ENCODE measurements at places on chromosomes 5 and 9.

DNA sequence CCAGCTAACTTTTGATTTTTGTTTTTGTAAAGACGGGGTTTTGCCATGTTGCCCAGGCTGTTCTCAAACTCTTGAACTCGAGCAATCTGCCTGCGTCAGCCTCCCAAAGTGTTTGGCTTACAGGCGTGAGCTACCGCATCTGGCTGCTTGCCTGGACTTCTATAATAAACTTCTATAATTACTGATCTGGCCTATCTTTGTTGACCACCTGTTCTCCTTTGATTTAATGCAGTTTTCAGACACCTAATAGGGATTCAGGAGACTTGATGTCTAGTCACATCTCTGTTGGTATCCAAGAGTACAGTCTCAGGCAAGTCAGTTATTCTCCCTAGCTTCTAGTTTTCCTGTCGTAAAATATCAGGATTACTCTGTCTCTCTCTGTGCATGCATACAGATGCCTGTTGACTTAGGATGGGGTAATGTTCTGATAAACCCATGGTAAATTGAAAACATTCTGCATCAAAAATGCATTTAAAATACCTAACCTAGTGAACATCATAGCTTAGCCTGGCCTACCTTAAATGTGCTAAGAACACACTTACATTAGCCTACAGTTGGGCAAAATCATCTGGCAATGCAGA is 51.5 kb upstream of the NR3C1 start:
- no peak for DNase-seq

GRCh38 chr5:160039810-160040470 is 31.0 kb downstream of the TTC1 start:
- no peak for DNase-seq

GRCh38 chr5:130141659-130142320 is 237.5 kb downstream of the CHSY3 start:
- DNase-seq = no peak

DNA sequence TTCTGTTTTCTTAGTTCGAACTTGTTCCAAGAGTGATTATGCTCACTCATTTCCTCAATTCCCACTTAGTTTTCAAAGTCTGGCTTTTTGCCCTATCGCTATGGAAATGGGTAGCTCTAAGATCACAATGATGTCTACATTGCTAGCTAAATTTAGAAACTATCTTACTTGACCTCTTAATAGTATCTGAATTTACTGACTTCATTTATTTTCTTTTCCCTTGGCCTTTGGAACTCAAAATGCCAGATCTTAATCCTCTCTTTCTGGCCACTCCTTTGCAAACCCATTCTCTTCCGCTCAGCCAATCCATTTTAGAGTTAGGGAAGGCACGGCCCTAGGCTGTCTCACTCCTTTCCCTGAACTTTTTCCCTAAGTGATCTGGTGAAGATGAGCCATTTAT is 137.0 kb downstream of the FER start:
- no peak for DNase-seq

- DNase-seq = no peak
Observed at GRCh38 chr5:51326844-51327243, 56.4 kb upstream of the ISL1 start.

GRCh38 chr9:130359819-130360218 is 84.9 kb upstream of the ASS1 start:
- DNase-seq = no peak

DNA sequence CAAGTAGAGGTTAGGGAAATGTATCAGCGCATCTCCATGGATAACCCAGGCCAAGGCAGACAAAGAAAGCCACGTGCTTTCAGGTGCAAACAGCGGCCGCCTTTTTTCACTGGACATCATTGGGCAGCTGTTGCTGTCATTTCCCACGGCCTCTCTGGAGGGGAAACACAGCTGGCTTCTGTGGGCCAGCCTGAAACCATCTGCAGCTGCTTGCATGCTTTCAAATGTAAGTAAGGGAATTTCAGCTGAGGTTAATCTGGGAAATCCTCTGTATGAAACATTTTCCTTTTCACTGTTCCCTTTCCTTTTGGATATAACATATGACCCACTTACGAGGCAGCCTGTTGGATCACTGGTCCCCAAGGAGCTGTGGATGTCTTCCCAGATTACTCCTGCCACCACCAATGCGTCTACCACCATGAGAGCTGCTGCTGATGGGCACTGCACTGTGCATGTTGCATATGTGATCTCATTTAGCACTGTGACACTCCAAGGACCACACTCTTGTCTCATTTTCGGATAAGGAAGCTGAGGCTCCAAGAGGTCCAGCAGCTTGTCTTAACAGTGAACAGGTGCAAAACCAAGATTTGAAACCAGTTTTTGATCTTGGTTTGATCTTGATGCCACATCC is 106.3 kb downstream of the C9orf152 start:
- no peak for DNase-seq

DNA sequence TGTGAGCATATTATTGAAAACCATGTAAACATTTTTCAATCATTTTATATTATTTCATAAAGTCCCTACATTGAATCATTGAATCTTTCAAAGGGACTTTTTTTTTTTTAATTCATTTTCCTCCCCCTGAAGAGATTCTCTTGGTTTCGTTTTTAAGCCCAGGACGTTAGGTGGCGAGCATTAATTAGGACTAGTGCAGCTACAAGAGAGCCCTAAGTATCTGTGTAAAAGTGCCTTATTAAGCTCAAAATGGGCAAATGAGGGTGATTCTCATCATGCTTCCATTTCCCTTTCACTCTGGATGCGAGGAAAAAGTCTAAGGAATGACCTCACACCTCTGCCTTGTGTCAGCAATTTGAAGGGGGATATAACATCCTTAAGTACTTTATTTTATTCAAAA is 517.9 kb upstream of the ITGA1 start:
- no peak for DNase-seq

- no peak for DNase-seq
Observed at GRCh38 chr9:133200631-133201030, 8.4 kb downstream of the OBP2B start.

GRCh38 chr9:136701668-136702053 is 10.7 kb upstream of the DIPK1B start:
- DNase-seq = no peak

- peak; percentile 10 for DNase-seq
Observed at GRCh38 chr9:121640076-121640475, 11.4 kb upstream of the DAB2IP start.

DNA sequence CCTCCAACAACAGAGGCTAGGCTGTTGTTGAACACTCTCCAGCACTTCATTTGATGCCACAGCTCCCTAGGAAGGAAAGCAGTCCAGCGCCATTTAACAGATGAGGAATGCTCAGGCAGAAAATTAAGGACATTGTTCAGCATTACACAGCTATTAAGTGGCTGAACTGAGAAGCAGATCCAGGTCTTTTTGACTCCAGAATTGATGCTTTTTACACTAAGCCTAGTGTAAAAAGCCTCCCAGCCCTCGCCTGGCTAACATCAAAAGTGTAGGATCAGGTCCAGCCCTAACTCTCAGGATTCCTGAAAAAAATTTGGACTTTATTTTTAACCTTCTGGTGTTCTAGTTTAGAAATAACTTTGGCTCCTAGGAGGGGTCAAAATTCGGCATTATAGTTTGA is 106.4 kb upstream of the SMC5 start:
- no peak for DNase-seq

GRCh38 chr5:52789851-52790250 is 2.1 kb downstream of the ITGA1 start:
- DNase-seq = no peak

GRCh38 chr5:132458226-132458560 is 32.4 kb downstream of the IRF1 start:
- no peak for DNase-seq

GRCh38 chr9:85528142-85528541 is 213.6 kb downstream of the AGTPBP1 start:
- DNase-seq = no peak

GRCh38 chr9:120783602-120784047 is 9.6 kb downstream of the FBXW2 start:
- no peak for DNase-seq

DNA sequence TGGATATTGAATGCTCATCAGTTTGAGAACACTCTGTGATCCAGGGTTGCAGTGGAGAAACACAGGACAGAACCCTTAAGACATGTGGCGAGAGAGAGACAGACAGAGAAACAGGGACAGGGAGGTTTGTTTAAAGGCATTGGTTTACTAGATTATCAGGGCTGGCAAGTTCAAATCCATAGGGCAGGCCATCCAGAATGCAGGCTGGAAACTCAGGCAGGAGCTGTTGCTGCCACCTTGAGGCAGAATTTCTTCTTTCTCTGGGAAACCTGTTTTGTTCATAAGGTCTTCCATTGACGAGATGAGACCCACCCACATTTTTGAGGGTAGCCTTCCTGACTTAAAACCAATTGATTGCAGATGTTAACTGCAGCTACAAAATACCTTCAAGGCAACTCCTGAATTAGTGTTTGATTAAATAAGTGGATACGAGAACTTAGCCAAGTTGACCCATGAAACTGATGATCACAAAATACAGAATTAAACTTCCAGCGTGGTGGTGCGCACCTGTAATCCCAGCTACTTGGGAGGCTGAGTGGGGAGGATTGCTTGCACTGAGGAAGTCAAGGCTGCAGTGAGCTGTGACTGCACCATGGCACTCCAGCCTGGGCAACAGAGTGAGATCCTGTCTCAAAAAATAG is 55.9 kb downstream of the NSUN2 start:
- DNase-seq = no peak

- no peak for DNase-seq
Observed at GRCh38 chr5:62596096-62596495, 17.5 kb downstream of the LRRC70 start.

GRCh38 chr5:167864801-167865200 is 426.6 kb upstream of the WWC1 start:
- DNase-seq = no peak

- DNase-seq = no peak
Observed at GRCh38 chr5:33441241-33442177, 744 bp downstream of the TARS1 start.

DNA sequence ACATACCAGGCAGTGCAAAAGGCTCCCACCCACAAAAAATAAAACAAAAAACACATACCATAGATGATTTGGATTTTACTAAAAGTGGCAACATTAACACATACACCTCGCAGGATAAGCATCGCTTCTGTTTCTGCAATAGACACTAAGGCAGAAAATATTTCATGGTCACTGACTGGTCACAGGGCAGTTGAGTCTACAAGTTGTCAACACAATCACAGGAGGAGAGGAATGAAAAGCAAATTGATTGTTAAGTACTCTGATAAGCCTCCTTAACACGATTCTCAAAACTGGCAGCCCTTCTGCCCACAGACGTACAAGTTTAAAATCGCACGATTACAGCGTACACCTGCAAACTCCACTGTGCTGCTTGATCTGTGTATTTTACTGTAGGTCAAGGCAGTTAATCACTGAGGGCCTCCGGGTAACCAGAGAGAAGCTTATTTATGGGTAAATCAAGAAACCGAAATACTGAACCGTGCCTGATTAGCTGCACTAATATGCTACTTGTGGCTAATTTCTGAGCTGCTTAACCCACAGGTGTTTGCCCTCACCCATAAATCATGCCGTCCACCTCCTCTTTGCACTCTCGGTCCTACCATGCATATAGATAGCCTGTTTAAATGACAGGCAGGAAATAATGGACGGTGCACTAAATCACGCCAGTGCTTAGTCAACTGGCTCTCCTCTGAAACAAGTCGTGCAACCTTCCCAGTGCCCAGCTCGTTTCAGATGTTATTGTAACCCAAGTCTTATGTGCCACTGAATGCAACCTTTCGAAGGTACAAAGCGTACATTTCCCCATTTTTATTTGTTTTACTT is 659.4 kb upstream of the ADAMTS16 start:
- no peak for DNase-seq

DNA sequence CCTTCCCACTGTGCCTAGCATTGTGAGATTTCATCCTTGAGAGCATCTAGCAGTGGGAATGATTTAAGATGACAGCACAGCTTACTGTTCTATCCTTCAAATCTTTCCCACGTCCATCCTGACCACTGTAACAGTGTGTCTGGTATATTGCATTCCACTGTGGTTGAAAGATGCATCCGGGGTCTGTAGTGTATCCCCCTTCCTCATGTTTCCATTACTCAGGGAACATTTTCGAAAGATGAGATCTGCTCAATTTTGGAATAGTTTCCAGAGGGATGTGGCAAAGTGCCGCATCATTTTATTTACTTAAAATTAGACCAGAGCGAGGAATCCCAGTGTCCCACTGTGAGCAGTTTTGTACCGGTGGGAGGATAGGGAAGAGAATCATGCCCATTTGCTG is 407.1 kb upstream of the PAPPA start:
- DNase-seq = no peak

DNA sequence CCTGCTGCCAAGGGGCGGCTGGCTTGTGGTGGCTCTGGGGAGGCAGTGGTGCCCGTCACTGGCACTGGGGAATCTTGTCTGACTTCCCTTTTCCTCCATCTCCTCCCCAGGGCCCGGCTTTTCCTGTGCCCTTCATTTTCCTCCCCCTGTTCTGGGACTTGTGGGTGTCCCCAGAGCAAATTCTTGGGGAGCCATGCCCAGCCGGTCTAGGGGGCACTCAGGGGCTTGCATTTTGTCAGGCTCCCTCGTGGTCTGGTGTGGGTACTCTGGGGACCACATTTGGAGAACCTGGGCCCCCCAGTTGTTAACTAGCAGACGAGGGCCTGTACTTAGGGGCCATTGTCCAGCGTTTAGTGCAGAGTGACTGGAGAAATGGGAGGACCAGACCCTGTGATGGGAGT is 105.2 kb upstream of the IER5L start:
- no peak for DNase-seq

- DNase-seq = no peak
Observed at GRCh38 chr5:30839956-30840355, 353.5 kb upstream of the CDH6 start.

GRCh38 chr5:149820536-149821510 is 90.7 kb downstream of the PPARGC1B start:
- DNase-seq = no peak

- no peak for DNase-seq
Observed at GRCh38 chr9:83432104-83432627, 106.0 kb downstream of the FRMD3 start.

DNA sequence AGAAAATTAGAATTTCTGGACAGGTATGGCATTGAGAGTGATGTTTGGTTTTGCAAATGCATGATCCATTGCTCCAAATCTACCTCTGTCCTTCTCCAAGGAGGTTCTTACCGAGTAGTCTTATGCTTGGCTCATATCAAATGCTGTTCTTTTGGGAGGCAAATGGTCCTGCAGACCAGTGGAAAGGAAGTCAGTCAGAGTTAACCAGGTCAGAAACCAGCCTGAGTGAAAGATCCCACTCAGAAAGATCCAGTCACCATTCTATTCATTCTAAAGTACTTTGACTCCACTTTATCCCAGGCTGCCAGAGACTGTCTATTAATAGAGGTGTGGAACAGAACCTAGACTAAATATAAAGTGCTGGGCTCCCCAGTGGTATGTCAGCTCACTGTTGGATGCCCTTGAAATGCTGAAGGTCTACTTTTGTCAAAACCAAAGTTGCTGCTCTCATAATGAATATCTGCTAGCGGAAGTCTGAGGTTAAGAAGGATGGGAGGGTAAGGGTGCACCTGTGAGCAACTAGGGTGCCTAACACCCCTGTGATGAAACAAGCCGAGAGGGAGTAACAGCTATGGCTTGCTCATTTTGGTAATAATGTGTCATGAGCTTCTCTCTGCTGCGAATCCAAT is 302.2 kb downstream of the ZNF608 start:
- no peak for DNase-seq

Data from activated naive CD4-positive, alpha-beta T cell (primary cell).